AG09319 (cell line): ENCODE measurements at places on chromosomes 1 and 21.

GRCh38 chr21:42557420-42557819 is 43.8 kb downstream of the SLC37A1 start:
- DNase-seq = no peak

DNA sequence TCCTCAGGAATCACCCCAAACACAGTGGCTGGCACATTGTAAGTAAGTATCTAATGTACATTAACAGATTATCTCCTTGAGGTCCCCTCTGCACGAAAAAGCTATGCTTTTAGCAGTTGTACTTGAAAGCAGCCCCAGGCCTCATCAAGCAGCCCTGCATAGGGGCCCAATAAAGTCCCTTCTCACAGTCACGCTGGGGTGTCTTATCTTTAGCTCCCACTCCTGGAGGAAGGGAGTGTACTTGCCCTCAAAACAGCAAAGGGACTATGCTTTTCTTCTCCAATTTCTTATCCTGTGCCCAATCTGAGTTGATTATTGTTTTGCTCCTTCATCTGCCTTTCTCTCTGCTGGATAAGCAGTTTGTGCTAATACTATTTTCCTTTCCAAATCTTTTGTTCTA is 168.8 kb upstream of the PLXNA2 start:
- no peak for DNase-seq

GRCh38 chr1:246142320-246142893 is 364.7 kb downstream of the SMYD3 start:
- peak; percentile 80 for DNase-seq

DNA sequence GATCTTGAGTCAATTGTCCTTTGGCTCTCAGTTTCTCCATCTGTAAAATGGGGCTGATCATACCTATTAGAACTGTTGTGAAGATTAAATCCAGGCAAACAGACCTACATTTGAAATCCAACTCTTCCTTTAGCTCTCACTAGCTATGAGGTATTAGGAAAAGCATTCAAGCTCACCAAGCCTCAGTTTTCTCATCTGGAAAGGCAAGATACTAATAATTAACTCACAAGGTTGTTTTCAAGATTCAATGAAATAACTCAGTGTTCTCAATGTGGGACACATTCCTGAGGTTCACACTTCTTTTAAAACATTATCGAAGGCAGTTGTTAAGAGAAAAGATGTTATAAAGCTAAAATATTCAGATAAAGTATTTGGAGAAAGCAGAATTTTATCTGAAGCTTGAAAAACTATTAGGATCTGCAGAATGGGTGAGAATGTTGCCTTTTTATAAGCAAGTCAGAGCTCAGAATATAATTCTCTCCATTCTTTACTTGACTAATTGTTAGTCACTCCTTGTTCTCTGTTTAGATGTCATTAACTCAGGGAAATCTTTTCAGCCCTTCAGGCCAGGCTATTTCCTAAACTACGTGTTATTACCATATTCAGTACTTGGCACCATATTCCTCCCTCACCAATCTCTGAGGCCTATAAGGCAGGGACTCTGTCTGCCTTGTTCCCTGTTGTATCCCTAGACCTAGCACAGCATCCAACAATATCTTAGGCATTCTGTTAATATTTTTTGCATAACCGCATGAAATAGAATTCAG is 72.0 kb upstream of the VAV3 start:
- no peak for DNase-seq

DNA sequence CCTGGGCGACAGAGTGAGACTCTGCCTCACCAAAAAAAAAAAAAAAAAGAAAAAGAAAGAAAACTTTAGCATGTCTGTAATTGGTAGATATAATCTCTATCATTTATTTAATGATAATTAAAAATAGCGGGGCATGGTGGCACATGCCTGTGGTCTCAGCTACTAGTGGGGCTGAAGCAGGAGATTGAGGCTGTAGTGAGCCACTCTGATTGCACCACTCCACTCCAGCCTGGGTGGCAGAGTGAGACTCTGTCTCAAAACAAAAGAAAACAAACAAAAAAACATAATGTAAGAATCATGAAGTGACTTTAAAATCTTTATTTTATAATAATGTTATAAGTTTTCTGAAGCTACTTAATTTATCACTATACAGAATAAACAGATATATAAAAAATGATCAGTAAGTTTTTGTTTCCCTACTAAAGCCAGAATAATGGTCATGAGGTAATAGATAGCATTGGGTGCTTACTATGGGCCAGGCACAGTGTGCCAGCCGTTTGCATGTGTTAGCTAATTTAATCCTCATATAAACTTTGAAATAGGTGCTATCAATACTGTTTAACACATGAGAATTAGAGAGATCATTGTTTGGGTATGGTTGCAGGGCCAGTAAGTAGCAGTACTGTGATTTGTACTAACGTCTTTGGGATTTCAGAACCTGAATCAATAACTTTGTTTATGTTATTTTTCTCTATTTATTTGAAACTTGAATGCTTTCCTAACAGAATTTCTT is 23.8 kb downstream of the CLIC4 start:
- no peak for DNase-seq

GRCh38 chr1:58290685-58291372 is 255.7 kb downstream of the OMA1 start:
- DNase-seq = no peak

DNA sequence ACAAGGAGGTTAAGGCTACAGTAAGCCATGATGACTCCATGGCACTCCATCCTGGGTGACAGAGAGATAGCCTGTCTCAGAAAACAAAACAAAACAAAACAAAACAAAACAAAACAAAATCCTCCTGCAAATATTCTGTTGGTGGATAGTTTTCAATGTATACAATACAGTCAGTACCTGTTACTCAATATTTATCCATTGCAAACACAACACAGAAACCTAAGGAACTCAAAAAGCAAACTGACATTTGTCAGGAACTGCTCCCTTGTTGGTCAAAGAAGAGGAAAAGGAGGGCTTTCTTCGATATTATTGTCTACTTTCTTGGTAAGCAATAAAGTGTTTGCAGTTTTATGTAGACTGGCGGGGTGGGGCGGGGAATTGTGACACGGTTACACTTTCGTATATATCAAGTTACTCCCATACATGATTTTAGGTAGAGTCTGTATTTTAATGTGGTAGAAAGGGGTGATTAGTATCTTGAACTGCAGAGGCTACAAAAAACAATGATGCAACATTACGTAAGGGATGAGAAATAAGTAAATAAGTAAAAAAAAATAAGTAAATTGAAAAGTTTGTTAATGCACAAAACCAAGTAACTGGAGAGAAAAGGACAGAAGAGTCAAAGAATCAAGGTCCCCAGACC is 31.8 kb downstream of the APP start:
- DNase-seq = no peak

- DNase-seq = no peak
Observed at GRCh38 chr1:145846201-145846612, 777 bp downstream of the NUDT17 start.

DNA sequence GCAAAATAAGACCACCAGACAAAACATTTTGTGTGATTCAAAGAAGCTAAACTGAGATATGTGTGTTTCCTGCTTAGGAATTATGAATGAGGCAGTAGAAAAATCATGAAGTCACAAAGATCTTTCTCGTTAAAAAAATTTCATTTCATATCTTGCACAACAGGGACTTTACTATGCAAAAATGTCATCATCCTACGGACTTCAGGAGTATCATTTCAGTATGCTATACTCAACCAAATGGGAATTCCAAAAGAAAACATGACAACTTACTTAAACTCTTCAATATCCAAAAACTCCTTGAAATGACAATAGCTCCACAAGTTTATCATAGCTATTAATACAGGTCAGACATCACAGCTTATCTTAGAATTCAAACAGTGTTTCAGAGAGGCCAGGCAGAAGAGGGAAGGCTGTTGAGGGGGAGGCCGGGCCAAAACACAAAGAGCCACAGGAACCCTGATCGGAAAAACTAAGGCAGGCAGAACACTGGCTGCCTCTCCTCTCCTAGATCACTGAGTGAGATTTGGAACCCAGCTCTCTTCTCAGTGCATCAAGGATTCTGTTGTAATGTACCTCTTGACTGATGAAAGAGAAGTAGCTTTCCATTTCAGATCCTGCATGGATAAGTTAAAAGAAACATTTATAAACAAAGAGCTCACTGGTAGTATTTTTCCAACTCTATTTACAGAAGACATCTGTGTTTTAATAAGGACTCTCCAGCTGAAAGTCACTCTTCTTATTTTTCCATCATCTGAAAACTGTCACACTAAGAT is 66.9 kb downstream of the TESK2 start:
- DNase-seq = no peak

- DNase-seq = no peak
Observed at GRCh38 chr21:14881863-14882499, 182.8 kb downstream of the NRIP1 start.

GRCh38 chr1:113072141-113072756 is 749 bp upstream of the LRIG2 start:
- DNase-seq = no peak

DNA sequence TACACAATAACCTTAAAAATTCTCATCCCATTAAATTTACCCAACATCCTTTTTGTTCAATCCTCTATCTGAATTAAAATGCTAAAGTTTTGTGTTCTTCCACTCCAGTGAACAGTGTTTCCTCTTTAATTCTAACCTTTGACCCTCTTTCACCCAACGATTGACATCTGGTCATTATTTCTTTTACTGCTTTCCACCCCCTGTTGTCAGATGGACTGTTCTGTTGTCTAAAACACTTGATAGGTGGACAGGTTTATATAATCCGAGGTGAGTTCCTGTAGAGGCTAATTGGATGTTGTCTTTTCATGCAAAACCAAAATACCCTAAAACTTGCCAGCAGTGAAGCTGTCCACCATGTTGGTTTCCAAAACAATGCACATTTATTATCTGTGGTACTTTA is 73.4 kb upstream of the SERTAD4 start:
- no peak for DNase-seq

GRCh38 chr1:24639881-24640280 is 3.2 kb upstream of the SRRM1 start:
- DNase-seq = no peak

GRCh38 chr1:200027264-200027823 is at the start of gene NR5A2:
Gene NR5A2, plus strand, starts transcription at chr1:200027710. Its CDS starts 138 bp downstream, at chr1:200027848.
- DNase-seq = no peak

- DNase-seq = no peak
Observed at GRCh38 chr1:184517130-184517529, 130.3 kb downstream of the C1orf21 start.

DNA sequence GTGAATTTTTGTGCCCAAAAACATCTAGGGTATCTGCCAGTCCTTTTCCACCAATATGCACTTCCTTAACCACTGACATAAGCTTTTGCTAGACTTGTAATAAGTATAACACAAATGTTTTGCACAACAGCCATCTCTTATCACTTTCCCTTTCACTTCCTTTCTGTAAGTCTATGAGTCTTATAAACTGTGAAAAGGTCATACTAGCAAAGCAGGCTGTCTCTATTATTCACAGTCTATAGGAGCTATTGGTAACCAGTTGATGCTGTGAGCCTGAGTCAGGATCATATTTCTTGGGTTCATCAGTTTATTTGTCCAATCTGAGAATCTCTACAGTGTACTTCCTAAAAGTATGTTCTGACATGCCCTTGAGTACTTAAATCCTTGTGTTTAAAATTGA is 172.6 kb downstream of the CHRM3 start:
- DNase-seq = no peak

- DNase-seq = no peak
Observed at GRCh38 chr1:85276978-85277639, 677 bp upstream of the BCL10 start.

GRCh38 chr1:57142999-57143398 is 177.2 kb upstream of the C8B start:
- DNase-seq = no peak

- DNase-seq = no peak
Observed at GRCh38 chr1:226882187-226882586, 11.8 kb downstream of the PSEN2 start.

DNA sequence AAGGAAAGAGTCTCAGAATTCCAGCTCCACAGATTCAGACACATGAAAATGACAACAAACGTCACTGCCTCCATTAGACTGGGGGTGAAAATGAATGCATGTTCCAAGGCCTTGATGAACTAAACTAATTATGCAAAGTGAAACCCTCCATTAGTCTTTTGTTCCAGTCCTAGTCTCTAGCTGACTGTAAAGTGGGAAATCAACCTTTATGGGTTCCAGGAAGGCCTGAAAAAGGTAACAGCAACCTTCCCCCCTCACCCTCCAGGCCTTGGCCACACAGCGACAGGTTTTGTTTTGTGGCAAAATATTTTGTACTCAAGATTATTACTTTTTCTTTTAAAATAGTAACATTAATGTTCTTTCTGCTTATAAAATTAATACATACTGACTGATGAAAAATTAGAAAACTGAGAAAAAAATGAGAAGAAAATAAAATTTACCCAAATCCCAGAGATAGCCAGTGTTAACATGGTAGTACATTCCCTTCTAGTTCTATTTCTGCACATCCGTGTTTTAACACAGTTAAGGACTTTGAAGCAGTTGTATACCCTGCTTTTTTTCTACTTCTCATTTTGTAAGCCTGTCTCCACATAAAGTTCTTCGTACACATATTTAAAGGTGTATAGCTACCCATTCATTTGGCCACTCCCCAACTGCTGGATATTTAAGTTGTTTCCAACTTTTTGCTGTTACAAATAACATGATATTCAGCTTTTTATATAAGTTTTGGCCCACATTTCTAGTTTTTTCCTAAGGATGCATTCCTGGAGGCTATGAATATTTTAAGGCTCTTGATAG is 60.9 kb downstream of the CD2 start:
- no peak for DNase-seq

DNA sequence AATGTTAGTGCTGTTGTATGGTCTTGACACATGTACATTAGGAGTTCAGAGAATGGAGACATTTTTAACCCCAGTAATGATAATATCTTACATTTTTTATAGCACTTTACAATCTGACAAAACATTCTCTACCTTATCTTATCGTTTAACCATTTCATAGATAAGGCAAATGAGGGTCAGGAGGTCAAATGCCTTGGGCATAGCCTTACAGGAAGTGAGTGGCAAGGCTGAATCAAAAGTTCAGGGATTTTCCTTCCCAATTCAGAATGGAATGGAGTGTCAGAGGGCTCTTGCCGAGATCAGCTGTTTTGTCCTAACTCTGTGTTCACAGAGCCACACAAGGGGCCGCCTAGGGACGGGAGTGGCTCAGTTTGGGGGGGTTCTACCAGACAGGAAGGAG is 57.6 kb upstream of the AK4 start:
- no peak for DNase-seq

DNA sequence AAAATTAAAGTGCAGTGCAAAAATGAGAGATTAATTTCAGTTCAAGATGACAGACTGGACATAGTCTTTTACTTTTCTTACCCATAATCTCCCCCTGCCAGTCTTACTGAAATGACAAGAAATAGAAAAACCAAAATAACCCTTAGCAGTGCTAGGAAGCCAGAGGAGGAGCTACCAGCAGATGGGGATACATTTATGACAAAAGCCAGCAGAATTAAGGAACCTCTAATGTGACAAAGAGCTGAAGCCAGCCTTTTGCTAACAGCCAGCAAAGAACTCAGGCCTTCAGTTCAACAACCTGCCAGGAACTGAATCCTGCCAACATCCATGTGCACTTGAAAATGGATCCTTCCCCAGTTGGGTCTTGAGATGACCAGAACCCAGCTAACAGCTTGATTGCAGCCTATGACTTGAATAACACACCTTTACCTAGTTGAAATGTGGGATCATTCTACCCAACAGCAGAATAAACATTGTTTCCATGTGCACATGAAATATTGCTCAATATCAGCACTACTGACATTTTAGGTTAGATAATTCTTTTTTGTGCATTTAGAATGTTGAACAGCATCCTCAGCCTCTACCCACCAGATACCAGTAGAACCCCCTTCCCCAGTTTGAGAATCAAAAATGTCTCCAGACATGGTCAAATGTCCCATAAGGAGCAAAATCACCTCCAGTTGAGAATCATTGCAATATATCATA is 7.9 kb upstream of the TRAF5 start:
- DNase-seq = no peak
